ENCODE measurements at places on chromosomes 3 and 15.

GRCh38 chr15:73538563-73539211 is 94.5 kb downstream of the NPTN start:
- no peak for DNase-seq

- peak; percentile 15 for DNase-seq
Measured at GRCh38 chr3:77541203-77541922, 501.5 kb downstream of the ROBO2 start.

DNA sequence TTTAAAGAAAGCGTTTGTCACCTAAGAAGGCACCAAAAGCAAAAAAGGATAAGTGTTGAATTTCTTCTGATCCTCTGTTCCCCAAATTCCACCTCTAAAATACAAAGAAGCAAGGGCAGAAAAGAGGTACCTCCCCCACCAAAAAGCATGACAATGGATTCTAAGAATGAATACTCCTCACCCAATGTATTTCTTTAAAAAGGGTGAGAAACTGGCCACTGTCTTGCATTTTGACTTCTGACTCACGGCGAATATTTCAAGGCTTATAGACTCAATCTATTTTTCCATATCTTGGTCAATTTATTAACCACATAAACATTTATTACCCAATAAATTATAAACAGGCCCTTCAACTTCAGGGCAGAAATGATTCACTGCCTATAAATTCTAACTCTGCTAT is 131.1 kb downstream of the NR1I2 start:
- no peak for DNase-seq

GRCh38 chr3:188734395-188734794 is 437.4 kb upstream of the TPRG1 start:
- no peak for DNase-seq

DNA sequence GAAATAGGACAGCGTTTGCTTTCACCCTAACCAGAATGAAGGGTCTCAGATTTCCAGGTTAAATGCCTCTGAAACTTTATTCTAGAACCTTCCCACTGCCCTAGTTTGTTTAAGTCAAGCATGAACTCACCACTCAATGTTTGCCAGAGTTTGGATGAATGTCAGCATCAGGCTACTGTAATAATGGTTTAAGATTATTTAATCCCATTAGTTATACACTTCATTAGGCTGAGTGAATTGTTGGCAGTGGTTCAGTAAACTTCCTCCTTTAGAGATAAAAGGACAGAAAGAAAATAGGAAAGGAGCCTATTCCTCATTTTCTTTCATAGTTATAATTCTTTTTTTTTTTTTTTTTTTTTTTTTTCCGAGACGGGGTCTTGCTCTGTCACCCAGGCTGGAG is 401.9 kb upstream of the TPRG1 start:
- DNase-seq, result no peak

GRCh38 chr3:7333125-7333524 is 472.2 kb downstream of the GRM7 start:
- DNase-seq, result no peak

- no peak for DNase-seq
Measured at GRCh38 chr15:68501616-68502015, 69.7 kb upstream of the ITGA11 start.

GRCh38 chr3:120013481-120013880 is 80.8 kb downstream of the GSK3B start:
- DNase-seq, result no peak

- no peak for DNase-seq
Measured at GRCh38 chr15:85555875-85556617, 175.6 kb downstream of the AKAP13 start.

GRCh38 chr15:40590667-40591050 is 3.4 kb upstream of the KNL1 start:
- no peak for DNase-seq

- no peak for DNase-seq
Measured at GRCh38 chr15:90774731-90775514, 57.8 kb downstream of the BLM start.

- no peak for DNase-seq
Measured at GRCh38 chr15:40317580-40317979, 5.9 kb upstream of the INAFM2 start.

DNA sequence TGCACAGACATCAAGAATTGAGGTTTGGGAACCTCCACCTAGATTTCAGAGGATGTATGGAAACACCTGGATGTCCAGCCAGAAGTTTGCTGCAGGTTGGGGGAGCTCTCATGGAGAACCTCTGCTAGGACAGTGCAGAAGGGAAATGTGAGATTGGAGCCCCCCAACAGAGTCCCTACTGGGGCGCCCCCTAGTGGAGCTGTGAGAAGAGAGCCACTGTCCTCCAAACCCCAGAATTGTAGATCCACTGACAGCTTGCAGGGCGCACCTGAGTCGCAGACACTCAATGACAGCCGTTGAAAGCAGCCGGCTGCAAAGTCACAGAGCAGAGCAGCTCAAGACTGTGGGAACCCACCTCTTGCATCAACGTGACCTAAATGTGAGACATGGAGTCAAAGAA is 34.6 kb upstream of the EPHA6 start:
- DNase-seq, result no peak

DNA sequence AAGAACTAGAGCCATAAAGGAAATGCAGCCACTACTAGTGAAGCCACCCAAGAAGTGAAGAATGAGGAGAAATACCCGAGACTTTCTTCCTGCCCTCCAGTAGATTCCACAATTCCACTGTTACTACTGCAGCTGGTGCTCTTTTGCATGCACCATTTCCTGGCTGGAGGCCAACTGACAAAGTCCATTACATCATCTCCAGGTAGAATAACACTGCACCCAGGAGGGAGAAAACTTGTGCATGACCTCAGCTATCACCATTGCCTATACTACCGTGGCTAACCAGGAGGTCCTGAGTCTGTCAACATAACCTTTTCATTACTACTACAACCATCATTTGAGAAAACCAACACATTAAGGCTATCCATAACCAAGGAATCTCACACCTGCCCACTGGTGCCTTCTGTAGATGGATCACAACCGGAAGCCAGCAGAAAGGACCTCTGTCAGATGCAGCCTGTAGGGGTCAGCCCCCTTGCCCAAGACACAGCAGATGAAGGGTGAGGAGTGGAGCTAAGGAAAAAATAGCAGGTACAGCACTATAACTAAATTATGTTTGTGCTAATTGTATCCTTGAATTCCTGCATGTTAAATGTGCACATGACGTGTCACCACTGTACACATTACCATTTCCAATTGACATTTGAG is 200.8 kb upstream of the C2CD4B start:
- DNase-seq, result no peak

- DNase-seq, result no peak
Measured at GRCh38 chr3:186640929-186641328, 730 bp downstream of the FETUB start.

DNA sequence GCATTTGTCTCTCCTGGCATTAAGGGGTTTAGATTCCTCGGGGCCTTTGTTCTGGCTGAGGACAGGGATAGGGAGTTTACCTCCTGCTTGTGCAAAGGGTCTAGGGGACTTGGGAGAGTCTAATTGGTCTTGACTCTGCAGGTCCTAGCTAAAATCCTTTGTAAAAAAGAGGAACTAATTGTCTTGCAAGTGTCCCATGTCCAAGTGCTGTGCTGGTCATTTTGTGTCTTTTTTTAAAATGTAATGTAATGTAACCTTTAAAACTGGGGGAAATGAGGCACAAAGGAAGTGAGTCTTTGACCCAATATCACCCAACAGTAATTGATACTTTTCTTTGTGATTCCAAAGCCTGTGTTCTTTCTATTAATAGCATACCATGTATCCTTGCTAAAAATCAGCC is 14.9 kb upstream of the C3orf80 start:
- no peak for DNase-seq

DNA sequence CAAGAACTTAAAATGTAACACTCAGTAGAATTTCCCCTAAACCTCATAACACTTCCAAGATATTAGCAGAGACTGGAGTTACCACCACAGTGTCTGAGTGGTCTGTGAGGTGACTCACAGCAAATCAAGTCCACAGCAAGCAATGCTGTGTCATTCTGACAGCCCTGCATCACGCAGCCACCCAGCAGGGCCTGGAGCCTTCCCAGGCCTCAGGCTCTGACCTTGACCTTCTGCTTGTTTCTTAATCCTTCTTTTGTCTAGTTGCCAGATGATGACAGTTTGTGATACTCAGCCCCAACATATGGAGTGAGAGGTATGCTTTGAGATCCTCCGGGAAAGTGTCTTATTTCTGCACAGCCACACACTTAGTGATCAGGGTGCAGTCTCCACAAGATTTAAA is 82.5 kb downstream of the TOP2B start:
- no peak for DNase-seq

DNA sequence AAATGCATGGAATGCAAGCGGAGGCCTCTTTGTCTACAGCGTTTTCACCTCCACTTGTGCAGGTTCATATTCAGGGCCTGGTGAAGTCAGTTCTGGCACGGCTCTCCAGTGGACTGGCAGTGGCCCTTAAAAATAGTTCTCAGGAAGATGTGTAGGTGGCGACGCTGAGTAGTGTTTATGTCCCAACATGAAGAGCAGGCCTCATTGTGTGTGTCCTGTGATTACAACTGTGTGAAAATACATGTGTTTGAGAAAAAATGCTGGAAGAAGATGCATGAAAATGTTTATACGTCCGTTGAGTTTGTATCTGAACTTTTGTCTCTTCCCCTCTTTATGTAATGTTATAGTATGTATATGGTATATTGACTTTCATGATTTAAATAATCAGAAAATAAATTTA is 7.2 kb downstream of the LIPC start:
- no peak for DNase-seq

GRCh38 chr15:27028858-27029477 is 58.0 kb downstream of the GABRG3 start:
- DNase-seq, result peak; percentile 51

DNA sequence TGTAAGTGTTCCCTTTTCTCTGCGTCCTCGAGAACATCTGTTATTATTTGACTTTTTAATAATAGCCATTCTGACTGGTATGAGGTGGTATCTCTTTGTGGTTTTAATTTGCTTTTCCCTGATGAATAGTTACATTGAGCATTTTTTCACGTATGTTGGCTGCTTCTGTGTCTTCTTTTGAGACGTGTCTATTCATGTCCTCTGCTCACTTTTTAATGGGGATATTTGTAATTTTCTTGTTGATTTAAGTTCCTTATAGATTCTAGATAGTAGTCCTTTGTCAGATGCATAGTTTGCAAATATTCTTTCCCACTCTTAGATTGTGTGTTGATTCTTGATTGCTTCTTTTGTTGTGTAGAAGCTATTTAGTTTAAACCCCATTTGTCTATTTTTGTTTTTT is 179.2 kb downstream of the DOCK3 start:
- DNase-seq, result no peak

GRCh38 chr15:63752075-63752684 is 81.6 kb downstream of the HERC1 start:
- DNase-seq, result no peak

DNA sequence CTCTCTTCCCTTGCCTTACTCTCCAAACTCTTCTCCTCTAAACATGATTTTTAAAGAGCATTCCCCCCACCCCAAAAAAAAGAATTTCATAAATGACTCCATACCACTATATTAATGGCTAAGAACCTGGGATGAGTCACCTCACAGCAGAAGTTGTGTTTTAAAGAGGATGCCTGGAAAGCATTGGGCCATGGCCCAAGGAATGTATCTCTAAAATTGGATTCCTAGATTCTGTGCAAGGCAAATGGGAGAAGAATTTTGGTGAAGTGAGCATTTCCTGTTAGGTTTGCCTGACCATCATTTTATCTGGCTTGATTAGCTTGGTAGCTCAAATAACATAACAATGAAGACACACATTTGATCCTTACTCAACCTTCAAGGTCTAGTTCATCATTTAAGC is 251.4 kb downstream of the NR1D2 start:
- DNase-seq, result no peak

DNA sequence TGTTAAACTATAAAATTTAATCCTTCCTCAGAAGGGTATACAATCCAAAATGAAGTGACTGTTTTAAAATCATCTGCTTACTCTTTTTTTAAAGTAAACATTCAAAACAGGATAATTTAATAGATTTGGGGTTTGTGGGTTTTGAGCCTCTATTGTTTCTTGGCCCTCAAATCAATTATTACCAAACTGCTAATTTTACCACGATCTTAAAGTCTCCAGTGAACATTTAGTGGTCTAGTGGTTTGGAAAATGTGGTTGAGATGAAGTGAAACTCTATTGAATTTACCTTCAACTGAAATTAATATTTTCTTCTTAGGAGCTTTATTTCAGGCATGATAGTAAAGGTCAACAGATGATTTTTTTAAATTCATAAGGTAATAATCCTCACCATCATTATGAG is 11.2 kb upstream of the ATP11B start:
- DNase-seq, result no peak

DNA sequence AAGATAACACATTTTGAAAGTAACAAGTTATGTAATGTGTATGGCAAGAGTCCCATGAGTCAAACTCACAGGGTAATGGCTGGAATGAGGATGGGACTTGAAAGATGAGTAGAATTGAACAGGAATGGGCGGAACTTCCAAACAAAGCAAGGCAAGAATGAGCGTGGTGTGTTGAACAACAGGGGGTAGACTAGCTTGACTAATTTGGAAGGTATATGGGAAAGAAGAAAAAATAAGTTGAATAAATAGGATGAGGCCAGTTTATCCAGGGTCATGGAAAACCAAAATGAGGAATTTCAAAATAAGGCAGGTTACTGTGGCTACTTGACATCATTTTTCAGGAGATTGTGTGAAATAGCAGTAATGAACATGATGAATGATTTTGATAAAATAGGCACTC is 2.5 kb upstream of the DPH6 start:
- DNase-seq, result no peak

GRCh38 chr3:187360596-187360995 is 7.6 kb upstream of the RTP4 start:
- DNase-seq, result no peak

- DNase-seq, result no peak
Measured at GRCh38 chr3:176579711-176580185, 617.5 kb downstream of the TBL1XR1 start.

- DNase-seq, result no peak
Measured at GRCh38 chr15:38758043-38758442, 193.4 kb upstream of the RASGRP1 start.

DNA sequence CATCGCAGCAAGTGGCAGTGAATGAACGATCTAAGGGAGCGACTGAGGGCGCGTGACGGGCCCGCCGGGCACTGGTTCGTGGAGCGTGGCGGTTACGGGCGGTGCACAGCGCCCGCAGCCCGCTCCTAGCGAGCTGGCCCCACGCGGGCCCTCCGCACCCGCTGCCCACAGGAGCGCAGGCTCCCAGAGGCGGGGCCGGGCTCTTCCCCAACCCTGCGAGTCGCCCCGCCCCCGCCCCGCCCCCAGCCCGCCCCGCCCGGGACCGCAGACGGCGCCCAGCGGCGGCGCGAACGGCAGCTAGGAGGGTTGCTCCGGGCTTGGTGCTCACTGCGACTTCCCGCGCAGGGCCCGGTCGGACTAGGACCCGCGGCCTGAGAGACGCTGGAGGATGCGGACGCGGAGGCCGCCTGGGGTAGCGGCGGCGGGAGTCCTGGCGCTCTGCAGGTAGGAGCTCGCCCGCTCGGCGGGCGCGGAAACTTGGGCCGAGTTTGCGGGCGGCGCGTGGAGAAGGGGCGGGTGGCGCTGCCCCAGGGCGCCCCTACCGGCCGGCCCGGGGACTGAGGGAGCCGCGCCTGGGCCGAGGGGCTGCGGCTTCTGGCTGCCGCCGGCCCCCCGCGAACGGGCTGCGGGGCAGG is at the start of gene C15orf39:
C15orf39 (plus strand) TSS at position 267 of the 635 bp plus-strand sequence. CDS start 4,167 bp downstream, outside the sequence.
- DNase-seq, result peak; percentile 69

- no peak for DNase-seq
Measured at GRCh38 chr3:161150001-161150525, 44.9 kb upstream of the B3GALNT1 start.

- no peak for DNase-seq
Measured at GRCh38 chr3:47082519-47082918, 81.4 kb downstream of the SETD2 start.
